Upper lobe of right lung (tissue), 1 donor: ENCODE measurements at places on chromosomes 16 and 17. TPM values are rescaled to one million over a fixed set of nuclear protein-coding genes. Genes with fewer than 3 reads are reported as not detected.

The IL34 gene
- 3.3 TPM for total RNA-seq

The CPHXL2 gene
- not detected for total RNA-seq

The C17orf75 gene
- total RNA-seq = 14.2 TPM

The FSCN2 gene
- total RNA-seq = 3.6 TPM

The WIPI1 gene
- total RNA-seq = 38.1 TPM

DNA sequence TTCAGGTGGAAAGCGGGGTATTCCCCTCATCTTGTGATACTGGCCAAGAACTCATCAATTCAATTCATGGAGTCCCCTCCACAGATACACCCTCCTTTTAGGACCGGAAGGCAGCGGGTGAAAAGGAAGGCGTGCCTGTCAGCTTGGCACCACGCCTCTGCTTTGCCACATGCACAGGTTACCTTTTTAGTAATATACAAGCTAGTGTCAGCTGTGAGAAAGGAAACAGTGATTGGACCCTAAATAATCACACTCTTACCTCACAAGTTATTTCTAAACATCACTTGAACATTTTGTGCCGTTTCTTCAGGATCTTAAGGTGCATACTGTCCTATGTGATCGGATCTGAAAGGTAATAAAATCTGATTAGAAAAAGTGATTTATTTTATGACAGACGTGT lies 15.7 kb downstream of the ZDHHC7 start:
- peaks cover 42% of the 10 kb centered on the region for H3K36me3 ChIP-seq
- H3K27ac ChIP-seq = peak overlapping the region; percentile 84
- DNase-seq = peak; percentile 72
- no peak overlapping the region for H3K4me3 ChIP-seq
- H3K27me3 ChIP-seq = no peaks in the 10 kb centered on the region
- peaks cover 58% of the 10 kb centered on the region for H3K4me1 ChIP-seq

- DNase-seq = no peak
- H3K4me3 ChIP-seq = no peak overlapping the region
- H3K4me1 ChIP-seq = peaks cover 9% of the 10 kb centered on the region
- H3K27ac ChIP-seq = no peak overlapping the region
- H3K36me3 ChIP-seq = no peaks in the 10 kb centered on the region
Observed at GRCh38 chr17:32880671-32881453, 3.9 kb upstream of the MYO1D start.

- H3K27me3 ChIP-seq = no peaks in the 10 kb centered on the region
- peak; percentile 66 for DNase-seq
- H3K4me1 ChIP-seq = peaks cover 9% of the 10 kb centered on the region
- H3K36me3 ChIP-seq = no peaks in the 10 kb centered on the region
- peak overlapping the region; percentile 42 for H3K27ac ChIP-seq
- no peak overlapping the region for H3K4me3 ChIP-seq
Observed at GRCh38 chr17:75639327-75639726, 6.1 kb downstream of the SMIM5 start.

DNA sequence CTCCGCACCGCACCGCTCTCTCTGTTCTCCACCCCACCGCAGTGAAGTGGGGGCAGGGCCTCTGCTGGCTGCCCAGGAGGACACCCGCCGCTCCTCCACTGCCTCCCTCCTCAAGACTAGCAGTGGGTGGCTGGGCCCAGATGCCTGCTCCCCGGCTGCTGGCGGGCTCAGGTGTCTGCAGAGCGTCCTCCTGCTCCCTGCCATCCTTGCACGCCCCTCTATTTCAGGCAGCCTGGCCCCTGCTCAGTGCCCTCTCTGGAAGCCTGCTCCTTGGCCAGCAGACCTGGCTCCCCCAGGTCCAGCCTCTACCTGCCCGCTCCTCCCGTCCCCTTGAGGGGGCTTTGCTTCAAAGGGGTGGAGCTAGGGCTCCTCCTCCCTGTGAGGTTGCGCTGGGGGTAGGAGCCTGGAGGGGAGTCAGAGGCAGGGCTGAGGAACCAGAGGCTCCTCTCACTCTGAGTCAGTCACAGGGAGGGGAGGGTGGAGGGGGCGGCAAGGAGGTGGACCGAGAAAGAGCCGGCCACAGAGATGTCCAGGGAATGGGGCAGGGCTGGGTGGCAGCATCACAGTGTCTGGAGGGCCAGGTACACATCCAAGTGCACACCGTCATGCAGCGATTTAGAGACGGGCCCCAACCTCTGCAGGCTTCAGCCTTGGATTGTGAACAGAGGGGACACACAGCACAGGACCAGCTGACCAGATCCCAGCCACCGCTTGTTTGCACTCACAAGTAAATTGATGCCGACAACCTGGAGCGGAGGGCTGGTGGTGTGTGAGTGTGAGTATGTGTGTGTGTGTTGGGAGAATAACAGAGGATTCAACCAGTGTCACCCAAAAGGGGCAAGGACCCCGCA lies 9.8 kb upstream of the TMEM92 start:
- peaks cover 18% of the 10 kb centered on the region for H3K4me1 ChIP-seq
- no peaks in the 10 kb centered on the region for H3K36me3 ChIP-seq
- H3K4me3 ChIP-seq = no peak overlapping the region
- no peaks in the 10 kb centered on the region for H3K27me3 ChIP-seq
- DNase-seq = peak; percentile 67

GRCh38 chr16:75053791-75054555 lies 55.1 kb downstream of the ZNRF1 start:
- no peaks in the 10 kb centered on the region for H3K36me3 ChIP-seq
- H3K27ac ChIP-seq = no peak overlapping the region
- DNase-seq = no peak
- no peaks in the 10 kb centered on the region for H3K27me3 ChIP-seq
- H3K4me3 ChIP-seq = no peak overlapping the region
- H3K4me1 ChIP-seq = peaks cover 8% of the 10 kb centered on the region

- no peak overlapping the region for H3K27ac ChIP-seq
- peaks cover 63% of the 10 kb centered on the region for H3K27me3 ChIP-seq
- DNase-seq = no peak
- H3K4me3 ChIP-seq = peak overlapping the region; percentile 54
- H3K4me1 ChIP-seq = peaks cover 30% of the 10 kb centered on the region
Observed at GRCh38 chr17:50560931-50561745, 623 bp downstream of the CACNA1G start.

DNA sequence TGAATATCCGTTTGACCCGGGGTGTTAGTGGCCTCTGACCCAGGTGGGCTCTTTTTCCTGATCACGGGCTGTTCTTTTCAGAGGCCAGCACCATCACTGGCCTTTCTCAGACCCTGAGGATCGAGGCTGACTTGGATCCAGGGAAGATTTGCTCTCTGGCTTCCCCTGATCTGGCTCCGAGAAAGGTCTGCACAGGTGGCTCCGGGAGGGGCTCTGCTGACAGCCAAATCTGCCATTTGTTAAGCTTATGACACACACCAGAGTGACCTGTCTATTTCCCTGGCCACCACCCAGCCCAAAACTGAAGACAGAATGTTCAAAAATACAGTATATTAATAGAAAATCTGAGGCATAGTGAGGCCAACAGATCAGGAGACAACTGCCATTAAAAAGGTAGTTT lies 221.8 kb upstream of the TNRC6C start:
- H3K36me3 ChIP-seq = no peaks in the 10 kb centered on the region
- H3K27me3 ChIP-seq = no peaks in the 10 kb centered on the region
- no peak overlapping the region for H3K4me3 ChIP-seq
- DNase-seq = no peak
- no peak overlapping the region for H3K27ac ChIP-seq
- H3K4me1 ChIP-seq = peaks cover 33% of the 10 kb centered on the region

GRCh38 chr17:81342269-81343070 lies 47.4 kb upstream of the SLC38A10 start:
- DNase-seq = no peak
- no peaks in the 10 kb centered on the region for H3K36me3 ChIP-seq
- H3K4me1 ChIP-seq = peaks cover 44% of the 10 kb centered on the region
- peak overlapping the region; percentile 93 for H3K27ac ChIP-seq
- no peaks in the 10 kb centered on the region for H3K27me3 ChIP-seq
- peak overlapping the region; percentile 88 for H3K4me3 ChIP-seq

- no peaks in the 10 kb centered on the region for H3K27me3 ChIP-seq
- no peaks in the 10 kb centered on the region for H3K36me3 ChIP-seq
- no peak for DNase-seq
- no peaks in the 10 kb centered on the region for H3K4me1 ChIP-seq
Observed at GRCh38 chr16:88341551-88342290, 41.0 kb upstream of the ZNF469 start.

GRCh38 chr17:77679589-77679988 lies 278.9 kb upstream of the TNRC6C start:
- H3K36me3 ChIP-seq = no peaks in the 10 kb centered on the region
- peak; percentile 51 for DNase-seq
- peaks cover 8% of the 10 kb centered on the region for H3K27me3 ChIP-seq
- no peak overlapping the region for H3K27ac ChIP-seq
- no peak overlapping the region for H3K4me3 ChIP-seq

- DNase-seq = peak; percentile 82
- H3K4me3 ChIP-seq = no peak overlapping the region
- peak overlapping the region; percentile 36 for H3K27ac ChIP-seq
Observed at GRCh38 chr16:85369741-85370528, 243.2 kb upstream of the GSE1 start.

DNA sequence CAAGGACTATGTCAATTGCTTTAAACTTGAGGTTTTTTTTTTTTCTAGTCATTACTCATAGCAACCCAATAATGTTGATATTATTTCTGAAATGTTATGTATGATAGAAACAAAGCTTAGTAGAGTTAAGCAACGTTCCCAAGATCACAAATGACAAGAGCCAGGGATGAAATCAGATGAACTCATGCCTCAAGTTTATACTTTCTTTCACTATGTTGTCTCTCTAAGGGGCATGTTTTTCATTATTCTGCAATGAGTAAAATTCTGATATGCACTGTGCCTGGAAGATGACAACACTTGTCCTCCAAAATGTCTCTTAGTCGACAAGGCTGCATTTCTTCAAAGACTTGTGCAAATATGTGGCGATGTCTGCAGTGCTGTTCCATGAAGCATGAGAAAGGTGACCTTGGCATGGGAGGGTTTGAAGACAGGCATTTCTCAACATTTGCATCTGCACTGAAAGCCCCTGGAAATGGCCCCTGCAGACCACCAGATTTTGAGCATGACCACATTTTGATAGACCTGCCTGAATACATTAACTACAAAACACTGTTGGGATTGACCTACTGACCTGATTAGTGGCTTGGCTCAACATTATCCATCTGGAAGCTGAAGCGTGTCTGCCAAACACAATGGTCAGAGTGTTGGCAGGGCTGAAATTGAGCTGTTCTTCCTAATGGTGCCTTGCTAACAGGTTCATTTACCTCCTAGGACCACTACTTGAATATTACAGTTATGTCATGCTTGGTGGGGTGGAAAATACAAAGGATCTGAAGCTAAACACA lies 1027.5 kb downstream of the CDH11 start:
- no peaks in the 10 kb centered on the region for H3K4me1 ChIP-seq
- no peak overlapping the region for H3K4me3 ChIP-seq

DNA sequence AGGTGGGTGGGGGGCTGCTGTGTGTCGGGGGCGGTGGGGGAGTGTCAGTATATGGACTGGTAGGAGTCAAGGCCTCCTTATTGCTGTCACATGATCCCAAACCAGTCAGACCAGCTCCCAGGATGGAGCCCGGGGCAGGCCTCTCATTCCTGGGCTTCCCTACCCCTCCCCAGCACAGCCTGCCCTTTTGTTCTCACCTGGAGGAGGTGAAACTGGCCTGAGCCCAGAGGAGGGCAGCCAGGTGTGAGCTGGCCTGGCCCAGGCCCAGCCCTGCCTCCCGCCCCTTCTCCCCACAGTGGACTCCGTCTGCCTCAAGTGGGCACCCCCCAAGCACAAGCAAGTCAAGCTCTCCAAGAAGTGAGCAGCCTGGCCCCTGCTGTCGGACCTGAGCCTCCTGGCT lies 4.6 kb downstream of the PRSS8 start:
- H3K27me3 ChIP-seq = no peaks in the 10 kb centered on the region
- H3K36me3 ChIP-seq = peaks cover 40% of the 10 kb centered on the region
- no peak overlapping the region for H3K4me3 ChIP-seq
- peak; percentile 94 for DNase-seq
- peaks cover 48% of the 10 kb centered on the region for H3K4me1 ChIP-seq
- H3K27ac ChIP-seq = peak overlapping the region; percentile 96

DNA sequence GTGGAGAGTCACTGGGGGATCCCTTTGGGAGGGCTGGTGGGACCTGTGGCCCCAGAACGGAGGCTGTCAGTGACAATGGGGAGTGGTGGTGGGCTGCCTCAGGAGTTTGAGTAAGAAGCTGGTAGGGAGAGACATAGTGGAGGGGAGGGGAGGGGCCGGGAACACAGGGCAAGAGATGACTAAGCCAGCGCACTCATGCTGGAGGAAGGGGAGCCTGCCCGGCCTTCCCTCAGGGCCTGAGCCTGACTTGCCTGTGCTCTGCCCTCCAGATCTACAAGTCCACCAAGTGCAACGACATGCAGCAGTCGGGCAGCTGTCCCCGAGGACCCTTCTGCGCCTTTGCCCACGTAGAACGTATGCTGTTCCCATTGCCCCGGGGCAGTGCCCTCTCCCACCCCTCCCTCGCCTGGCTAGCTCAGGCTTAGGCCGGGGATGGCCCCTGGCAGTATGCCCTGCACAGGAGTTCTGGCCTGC lies 29.3 kb downstream of the UNC13D start:
- H3K4me1 ChIP-seq = no peaks in the 10 kb centered on the region
- no peak overlapping the region for H3K27ac ChIP-seq
- peaks cover 95% of the 10 kb centered on the region for H3K36me3 ChIP-seq
- no peak for DNase-seq

DNA sequence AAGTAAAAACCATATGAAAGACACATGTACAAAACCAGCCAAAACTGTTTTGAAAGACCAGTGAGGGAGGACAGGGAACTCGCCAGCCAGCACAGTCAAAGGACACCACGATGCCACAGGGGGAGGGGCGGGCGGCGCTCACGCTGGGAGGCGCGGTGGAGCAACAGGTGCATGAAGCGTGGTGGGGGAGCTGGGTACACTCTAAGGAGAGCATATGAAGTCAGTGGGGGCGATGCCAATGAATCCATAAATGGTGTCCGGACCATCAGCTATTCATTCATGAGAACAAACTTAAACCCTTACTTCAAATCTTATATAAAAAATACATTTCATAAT lies 101.0 kb upstream of the DNAH17 start:
- H3K4me1 ChIP-seq = no peaks in the 10 kb centered on the region
- no peak overlapping the region for H3K27ac ChIP-seq
- H3K36me3 ChIP-seq = peaks cover 82% of the 10 kb centered on the region
- no peaks in the 10 kb centered on the region for H3K27me3 ChIP-seq

DNA sequence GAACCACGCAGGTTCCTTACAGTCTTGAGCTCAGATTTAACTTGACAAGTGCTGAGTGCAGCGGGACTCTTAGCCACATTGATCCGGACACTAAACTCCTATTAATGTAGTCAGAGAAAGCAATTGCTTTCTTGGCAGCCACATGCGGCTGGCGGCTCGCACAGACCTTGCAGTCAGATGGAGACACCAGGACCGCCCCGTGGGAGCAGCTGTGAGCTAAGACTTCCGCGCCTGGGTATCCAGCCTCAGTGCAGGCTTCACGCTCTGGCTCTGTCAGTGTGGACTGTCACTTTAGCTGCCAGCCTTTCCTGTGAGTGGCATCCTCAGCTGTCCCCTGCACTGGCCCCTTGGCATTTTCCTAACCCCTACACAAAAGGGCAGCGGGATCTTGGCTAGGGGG lies 80.9 kb upstream of the NLRP1 start:
- no peak for DNase-seq
- peaks cover 31% of the 10 kb centered on the region for H3K27me3 ChIP-seq
- no peaks in the 10 kb centered on the region for H3K4me1 ChIP-seq
- no peak overlapping the region for H3K4me3 ChIP-seq
